ENCODE measurements at places on chromosomes 11 and 22.

DNA sequence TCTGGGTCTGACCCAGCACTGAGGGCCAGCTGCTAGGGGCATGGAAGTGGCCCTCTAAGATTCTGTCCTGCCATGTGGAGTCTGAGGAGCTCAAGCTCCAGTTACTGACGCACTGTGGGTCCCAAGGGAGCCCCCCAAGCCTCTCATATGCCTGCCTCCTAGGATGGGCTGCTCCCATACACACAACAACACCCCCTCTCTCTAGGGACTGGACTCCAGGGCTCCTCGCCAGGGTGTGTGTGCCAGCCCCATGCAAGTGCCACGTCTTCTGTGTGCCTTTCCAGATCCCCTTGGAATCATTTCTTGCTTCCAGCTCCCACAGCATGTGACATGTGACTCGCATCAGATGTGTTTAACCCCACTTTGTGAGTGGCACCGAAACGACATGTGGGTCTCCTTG lies 234.5 kb downstream of the CEP164 start:
- no peak for DNase-seq

GRCh38 chr11:22192642-22193347 lies at the start of gene ANO5:
TSS of gene ANO5 (plus strand) at chr11:22193085. CDS start at chr11:22193493, 408 bp downstream.
- peak; percentile 56 for DNase-seq

- DNase-seq = no peak
Observed at GRCh38 chr22:26391091-26391490, 38.0 kb upstream of the ASPHD2 start.

DNA sequence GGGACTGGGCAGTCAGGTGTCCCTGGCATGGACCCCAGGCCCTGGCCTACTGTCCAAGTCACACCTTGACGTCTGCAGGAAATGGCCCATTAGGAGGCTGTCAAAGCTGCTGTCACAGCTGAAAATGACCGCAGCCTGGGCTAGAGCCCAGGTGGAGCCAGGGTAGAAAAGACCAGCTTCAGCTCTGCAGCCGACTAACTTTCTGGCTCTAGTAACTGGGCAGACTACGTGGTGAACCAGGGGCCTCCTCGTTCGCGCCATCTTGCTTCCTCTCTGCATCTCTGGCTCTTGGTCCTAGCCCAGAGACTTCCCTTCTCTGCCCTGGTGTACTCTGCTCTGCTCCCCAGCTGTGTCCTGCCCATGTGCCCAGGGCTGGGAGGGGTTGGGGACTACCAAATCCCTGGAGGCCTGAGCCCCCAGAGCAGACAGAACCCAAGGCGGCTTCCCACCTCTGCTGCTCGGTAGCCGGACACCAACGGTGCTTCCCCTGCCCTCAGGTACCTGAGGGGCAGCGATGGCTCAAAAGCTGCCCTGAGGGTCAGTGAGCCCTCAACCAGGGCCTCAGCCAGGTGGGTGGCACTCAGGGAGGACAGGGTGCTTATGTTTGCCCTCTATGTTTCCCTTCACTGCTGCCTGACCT lies 19.7 kb downstream of the SART1 start:
- DNase-seq = no peak

GRCh38 chr11:104534278-104534677 lies 364.0 kb downstream of the CASP12 start:
- no peak for DNase-seq

DNA sequence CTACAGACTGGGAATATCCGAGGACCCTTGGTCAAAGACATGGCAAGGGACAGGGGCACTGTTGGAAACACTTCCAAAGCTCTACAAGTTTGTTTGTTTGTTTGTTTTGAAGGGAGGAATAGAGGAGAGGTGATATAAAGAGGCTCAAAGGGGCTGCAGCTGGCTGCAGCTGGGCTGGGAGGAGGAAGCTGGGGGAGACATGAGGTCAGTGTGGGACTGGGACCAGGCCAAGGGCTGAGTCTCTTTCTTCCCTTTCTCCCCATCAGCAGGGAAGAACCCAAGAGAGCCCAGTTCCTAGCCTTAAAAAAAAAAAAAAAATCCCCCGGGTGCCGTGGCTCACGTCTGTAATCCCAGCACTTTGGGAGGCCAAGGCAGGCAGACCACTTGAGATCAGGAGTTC lies 5.0 kb downstream of the RHOG start:
- DNase-seq = no peak

DNA sequence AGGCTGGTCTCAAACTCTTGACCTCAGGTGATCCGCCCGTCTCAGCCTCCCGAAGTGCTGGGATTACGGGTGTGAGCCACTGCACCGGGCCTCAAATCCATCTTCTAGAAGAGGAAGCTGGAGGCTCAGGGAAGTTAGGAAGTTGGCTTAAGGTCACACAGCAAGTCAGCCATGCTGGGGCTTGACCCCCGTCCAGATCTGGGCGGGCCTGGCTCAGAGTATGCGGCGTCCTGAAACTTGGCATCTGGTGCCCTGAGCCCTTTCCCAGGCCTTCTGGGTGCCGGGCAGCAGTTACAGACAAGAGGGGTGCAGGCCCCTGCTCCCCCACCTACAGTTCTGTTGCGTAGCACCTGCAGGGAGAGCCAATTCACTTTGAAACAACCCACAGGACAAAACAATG lies 11.2 kb downstream of the MPPED1 start:
- DNase-seq = no peak

- peak; percentile 41 for DNase-seq
Observed at GRCh38 chr11:43574949-43575912, 105.3 kb upstream of the HSD17B12 start.

GRCh38 chr22:45009606-45010531 lies at the start of gene PHF21B:
TSS of gene PHF21B (minus strand) at chr22:45010005. CDS start at chr22:45009549, 456 bp downstream.
- peak; percentile 82 for DNase-seq

- DNase-seq = no peak
Observed at GRCh38 chr11:133833898-133834681, 11.2 kb downstream of the SPATA19 start.

GRCh38 chr11:46899501-46900025 lies 18.8 kb downstream of the LRP4 start:
- DNase-seq = no peak

DNA sequence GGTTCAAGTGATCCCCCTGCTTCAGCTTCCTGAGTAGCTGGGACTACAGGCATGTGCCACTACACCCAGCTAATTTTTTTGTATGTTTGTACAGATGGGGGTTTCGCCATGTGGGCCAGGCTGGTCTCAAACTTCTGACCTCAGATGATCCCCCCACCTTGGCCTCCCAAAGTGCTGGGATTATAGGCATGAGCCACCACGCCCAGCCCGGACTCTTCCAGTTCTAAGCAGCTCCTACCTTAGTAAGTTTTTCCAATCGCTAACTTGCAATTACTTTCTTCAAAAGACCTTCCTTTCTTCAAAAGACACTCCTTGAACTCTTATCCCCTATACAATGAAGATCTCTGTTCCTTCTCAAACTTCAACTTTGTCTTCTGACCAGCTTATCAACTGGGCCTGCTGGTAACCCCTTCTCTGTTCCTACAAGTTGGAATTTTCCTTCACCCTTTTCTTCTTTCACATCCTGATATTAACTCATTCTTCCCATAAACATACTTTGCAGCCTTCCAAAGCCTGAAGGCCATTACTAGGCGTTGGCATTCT lies 25.8 kb downstream of the RBFOX2 start:
- DNase-seq = no peak

- DNase-seq = no peak
Observed at GRCh38 chr11:132211479-132211878, 841.1 kb downstream of the NTM start.

GRCh38 chr11:105897161-105897560 lies 124.9 kb downstream of the MSANTD4 start:
- no peak for DNase-seq
